ENCODE measurements at places on chromosomes 3 and 15.

DNA sequence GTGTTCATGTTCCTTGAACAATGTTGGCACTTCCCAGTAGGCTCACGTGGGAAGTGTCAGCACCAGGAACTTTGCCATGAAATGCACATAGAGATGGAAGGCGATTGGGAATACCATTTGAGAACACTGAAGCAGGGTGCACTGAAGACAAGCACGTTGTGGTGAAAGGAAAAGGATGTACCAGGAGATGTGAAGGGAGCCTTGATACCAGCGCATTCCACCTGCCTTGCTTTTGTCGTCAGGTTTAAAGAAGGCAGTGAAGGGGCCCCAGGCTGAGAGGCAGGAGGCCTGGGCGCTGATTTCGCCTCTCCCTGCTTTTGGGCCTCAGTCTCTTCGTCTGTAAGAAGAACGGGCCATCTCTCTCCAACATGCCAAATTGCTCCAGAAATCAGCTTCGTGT, 194.5 kb upstream of the HES1 start:
- DNase-seq, result no peak

DNA sequence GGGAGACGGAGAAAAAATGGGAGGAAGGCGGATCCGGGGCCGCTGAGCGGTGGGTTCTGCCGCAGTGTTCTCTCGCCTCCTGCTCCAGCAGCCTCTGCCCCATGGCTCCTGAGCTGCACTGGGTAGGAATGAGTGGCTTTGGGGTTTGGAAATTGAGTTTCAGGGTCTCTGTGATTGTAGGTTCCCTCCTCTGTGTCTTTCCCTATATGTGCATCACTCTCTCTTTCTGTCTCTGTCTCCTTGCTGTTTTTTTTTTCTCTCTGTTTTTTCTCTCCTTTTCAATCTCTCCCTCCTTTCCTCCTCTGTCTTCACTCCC, 1.9 kb downstream of the GRM7 start:
- no peak for DNase-seq

GRCh38 chr15:99976811-99977271, 243.6 kb upstream of the LYSMD4 start:
- no peak for DNase-seq

- DNase-seq, result no peak
Measured at GRCh38 chr3:124336067-124336656, 344.2 kb upstream of the ROPN1 start.

DNA sequence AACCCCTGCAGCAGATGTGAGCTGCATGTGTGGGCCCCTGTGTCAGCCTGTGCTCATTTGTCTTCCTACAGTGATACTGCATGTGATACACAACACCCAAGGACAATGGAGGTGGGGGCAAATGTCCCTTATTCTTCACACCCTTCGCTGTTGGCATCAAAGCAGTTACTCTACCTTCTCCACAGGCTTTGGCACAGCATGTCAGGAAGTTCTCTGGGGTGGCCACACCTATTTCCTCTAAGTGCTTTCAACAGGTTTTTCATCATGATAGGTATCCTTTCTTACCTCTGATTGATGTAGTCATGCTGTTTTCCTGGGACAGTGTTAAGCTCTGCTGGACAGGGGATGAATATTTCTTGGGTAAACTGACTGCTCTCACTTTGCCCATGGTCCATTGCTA, 29.5 kb downstream of the ZNF662 start:
- DNase-seq, result no peak

DNA sequence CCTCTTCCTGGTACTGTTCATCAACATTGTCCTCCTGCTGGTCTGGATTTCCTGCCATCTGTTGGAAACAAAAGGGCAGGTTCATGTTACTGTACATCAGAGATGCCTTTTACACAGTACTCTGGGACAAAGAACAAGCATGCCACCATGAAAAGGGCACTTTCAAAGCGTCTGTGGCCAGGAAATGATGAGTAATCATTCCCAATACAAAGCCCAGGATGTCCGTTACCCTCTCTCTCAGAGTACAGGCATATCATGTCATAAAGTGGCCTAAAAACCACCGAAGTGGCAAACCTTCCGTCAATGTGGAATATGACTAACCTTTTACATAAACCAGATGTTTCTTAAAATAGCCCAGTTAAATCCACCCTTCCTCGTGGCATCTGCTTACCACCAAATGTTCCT, 71.2 kb downstream of the GOLIM4 start:
- DNase-seq, result no peak

- no peak for DNase-seq
Measured at GRCh38 chr3:127532561-127533203, 57.9 kb downstream of the TPRA1 start.

GRCh38 chr3:23760325-23760724, 45.4 kb upstream of the UBE2E1 start:
- no peak for DNase-seq

DNA sequence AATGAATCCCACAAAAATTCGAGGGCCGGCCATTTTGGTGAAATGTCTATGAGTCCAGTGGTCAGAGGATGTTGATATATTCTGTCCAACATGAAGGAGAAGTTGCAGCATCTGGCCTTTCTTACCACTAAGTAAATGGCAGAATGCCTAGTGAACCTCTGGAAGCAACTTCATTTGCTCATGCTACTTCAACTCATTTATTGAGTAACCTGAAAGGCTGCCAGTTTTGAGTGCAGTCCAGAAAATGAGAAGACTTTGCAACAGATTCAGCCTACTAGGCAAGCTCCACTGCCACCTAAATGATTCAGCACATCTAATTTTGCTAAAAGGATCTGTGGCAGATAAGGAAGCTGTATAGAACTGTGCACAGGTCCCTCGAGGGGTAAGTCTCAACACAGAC, 265.0 kb downstream of the OPA1 start:
- no peak for DNase-seq

All from activated CD4-positive, alpha-beta T cell treated with anti-CD3 and anti-CD28 coated beads, Interleukin-2, amount 50 U/mL, for 4 hours (primary cell).